ENCODE measurements at places on chromosomes 13 and 19.

DNA sequence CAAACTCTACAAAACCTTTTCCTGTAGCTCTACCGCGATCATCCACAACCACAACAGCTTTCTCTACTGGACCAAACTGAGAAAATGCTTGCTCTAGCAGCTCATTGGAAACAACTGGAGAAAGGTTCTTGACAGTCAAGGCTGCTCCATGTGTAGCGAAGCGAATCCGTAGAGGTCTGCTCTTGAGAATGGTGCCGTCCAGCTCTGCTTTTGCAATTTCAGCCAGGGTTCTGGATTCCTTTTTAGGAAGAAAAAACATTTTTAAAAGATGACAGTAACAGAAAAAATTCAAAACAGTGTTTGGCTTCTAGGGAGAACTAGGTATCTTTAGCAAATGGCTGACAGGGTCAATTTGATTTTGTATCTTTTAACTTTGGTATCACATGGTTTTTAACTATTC, 10.4 kb downstream of the PSPC1 start:
- no peak for DNase-seq

DNA sequence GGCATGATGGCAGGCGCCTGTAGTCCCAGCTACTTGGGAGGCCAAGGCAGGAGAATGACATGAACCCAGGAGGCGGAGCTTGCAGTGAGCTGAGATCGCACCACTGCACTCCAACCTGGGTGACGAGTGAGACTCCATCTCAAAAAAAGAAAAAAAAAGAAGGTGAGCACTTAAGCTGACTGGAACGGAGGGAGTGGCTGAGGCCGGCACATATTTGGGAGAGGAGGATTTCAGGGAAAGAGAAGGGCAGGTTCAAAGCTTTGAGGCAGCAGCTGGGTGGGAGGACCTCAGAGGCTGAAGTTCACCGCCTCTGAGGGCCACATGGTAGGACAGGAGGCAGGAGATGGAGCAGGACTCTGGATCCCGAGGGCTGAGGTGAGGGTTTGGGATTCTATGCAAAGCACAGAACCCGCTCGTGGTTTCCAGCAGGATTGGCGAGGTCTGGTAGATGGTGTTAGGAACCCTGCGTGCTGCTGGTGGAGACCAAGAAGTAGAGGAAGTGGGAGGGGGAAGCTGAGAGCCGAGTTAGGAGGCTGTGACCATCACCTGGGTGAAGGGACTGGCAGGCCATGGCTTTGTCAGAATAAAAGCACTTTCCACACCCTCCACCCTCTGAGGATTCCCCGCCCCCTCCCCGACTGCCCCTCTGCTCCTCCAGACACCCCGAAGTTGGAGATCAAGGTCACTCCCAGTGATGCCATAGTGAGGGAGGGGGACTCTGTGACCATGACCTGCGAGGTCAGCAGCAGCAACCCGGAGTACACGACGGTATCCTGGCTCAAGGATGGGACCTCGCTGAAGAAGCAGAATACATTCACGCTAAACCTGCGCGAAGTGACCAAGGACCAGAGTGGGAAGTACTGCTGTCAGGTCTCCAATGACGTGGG, 8.4 kb downstream of the CD22 start:
- no peak for DNase-seq

DNA sequence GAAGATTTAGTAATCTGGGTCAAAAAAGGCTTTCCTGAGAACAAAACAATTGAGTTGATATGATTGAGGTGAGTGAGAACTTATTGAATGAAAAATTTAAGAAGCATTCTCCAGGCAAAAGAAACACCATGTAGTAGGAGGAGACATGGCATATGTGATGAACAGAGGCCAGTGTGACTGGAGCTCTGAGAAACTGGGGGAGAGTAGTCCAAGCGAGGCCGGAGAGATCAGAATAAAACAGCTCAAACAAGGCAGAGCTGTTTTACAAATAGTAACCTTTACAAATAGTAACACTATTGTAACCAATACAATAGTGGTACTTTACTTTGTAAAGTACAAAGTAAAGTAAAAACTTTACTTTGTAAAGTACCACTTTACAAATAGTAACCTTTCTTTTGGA, 1159.1 kb downstream of the PCDH9 start:
- no peak for DNase-seq

GRCh38 chr13:20369886-20370361, 137.8 kb upstream of the GJB6 start:
- DNase-seq, result no peak

DNA sequence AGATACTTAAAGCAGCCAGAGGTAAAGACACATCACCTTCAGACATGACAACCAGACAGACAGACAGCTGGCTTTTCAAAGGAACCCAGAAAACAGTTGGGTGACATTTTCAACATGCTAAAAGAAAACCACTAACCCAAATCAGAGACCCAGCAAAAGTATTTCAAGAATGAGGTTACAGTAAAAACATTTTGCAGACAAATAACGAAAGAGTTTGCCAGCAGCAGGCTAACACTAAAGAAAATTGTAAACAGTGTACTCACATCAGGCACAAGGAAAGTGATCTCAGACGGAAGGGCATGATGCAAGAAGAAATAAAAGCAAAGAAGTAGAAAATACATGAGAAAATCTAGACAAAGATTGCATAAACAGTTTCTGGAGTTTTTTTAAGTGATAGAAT, 46.4 kb downstream of the AP1M1 start:
- DNase-seq, result no peak

DNA sequence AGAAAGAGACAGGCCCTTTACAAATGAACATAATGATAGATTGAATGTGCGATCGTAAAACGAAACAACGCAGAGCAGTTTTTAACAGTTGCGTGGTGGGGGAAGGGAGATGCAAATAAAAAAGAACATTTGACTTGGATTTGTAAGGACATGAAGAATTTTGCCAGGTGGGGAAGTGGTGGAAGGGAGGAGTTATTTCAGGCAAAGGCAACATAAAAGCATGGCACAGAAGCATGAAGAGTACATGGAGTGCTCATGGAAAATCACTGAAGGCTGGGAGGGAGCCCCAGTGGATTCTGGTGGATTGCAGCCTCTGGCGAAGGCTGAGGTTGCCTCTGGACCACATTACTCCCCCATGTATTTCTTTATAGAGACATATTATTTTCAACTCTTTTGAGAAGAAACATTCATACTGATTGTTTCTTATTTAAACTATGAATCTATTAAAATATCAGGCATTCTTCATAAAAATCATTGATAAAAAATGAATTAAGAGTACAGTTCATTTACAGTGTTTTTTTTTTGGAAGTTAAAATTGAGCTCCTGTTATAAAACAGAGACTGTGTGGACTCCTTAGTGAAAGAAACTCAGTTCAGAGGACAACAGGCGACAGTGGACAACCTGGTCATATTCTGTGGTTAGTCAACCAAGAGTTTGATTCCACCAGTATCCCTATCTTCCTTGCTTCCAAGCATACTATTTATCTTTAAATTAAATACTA, 57.5 kb downstream of the STARD13 start:
- no peak for DNase-seq

- no peak for DNase-seq
Observed at GRCh38 chr13:99565478-99566124, 64.3 kb downstream of the TM9SF2 start.

DNA sequence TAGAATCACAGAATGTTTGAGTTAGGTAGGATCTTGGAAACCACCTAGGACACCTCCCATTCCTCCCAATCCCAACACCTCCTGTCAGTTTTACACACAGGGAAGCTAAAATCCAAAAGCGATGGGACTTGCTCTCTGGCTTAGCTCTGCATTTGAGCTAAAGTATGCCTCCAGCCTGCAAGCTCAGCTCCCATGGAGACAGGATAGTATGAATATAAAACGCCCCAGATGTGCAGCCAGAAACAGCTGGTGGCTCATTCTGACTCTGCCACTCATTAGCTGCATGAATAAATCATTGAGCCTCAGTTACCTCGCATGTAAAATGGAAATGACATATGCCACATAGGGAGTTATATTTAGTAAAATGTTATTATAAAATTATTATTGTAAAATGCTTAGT, 336.0 kb downstream of the SUCLA2 start:
- DNase-seq, result no peak

GRCh38 chr19:33458807-33459206, 62.8 kb downstream of the PEPD start:
- DNase-seq, result no peak

GRCh38 chr13:38223089-38223488, 126.6 kb upstream of the UFM1 start:
- no peak for DNase-seq

DNA sequence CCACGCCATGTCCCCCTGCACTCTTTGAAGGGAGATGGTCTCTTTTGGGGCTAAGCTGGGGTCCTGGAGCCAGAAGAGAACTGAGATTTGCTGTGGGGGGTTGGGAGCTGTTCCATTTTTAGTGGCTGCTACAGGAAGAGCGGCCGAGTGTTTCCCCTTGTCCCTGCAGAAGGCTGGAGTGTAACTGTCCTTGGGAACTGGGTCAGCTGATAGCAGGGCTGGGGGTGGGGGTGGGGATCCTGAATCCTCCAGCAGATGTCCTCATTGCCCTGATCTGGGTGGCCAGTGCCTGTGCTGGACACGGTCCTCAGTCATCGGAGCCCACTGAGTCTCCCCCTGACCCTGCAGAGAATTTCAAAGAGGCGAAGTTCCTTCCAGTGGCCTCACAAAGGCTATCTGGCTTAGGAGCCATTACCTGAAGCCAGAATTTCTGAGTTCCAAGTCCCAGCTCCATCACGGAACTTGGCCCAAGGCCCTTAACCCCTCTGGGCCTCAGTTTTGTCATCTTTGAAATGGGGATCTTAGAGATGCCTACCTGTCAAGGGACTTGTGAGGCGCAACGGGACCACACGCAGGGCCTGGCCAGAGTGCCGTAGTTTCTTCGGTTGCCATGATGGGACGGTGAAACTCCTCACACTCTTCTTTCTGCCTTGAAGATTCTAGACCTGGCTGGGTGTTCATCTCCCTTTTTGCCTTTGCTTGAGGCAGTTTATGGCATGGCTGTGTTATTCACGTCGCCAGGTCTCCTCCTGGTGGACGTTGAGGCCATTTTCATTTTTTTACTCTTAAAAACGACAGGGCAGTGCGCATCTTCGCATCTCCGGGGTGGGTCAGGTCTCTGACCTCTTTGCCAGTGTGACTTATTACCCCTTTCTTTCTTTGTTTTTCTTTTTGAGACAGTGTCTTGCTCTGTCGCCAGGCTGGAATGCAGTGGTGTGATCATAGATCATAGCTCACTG, 51.9 kb downstream of the DNM2 start:
- DNase-seq, result no peak

DNA sequence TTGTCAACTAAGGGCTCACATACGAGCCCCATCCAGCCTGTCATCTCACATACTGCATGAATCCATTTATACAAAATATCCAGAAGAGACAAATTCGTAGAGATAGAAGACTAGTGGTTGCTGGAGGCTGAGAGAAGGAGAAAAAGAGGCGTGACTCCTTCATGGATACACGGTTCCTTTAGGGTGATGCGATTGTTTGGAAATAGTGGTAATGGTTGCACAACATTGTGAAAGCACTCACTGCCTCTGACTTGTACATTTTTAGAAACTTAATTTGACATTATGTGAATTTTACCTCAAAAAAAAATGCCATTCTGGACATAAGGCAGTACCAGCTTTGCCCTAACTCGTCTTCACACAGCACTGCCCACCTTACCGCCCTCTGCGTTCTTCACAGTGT, 27.3 kb downstream of the IGFL1 start:
- no peak for DNase-seq

GRCh38 chr13:69300131-69300530, 807.5 kb upstream of the ATXN8OS start:
- no peak for DNase-seq

DNA sequence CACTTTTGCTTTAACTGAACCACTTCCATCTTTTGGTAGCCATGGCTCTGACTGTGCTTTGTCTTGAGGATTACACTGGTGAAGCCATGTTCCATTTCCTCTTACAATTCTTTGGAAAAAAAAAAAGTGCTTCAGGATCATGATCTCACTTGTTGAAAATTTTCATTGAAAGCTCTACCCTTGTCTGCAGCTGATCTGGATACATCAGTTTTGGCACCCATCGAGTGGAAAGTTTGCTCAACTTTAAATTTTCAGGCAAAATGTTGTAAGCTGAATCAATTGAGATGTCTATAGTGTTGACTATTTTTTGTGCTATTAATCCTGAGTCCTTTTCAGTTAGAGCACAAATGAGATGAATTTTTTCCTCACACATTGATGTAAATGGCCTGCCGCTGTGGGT, 48.3 kb upstream of the RFXAP start:
- no peak for DNase-seq

GRCh38 chr19:3096267-3096901, 2.2 kb downstream of the GNA11 start:
- no peak for DNase-seq

- DNase-seq, result no peak
Observed at GRCh38 chr13:23673354-23673753, 103.1 kb downstream of the TNFRSF19 start.

GRCh38 chr19:22422211-22422610, at the start of gene ZNF98:
Gene ZNF98 (minus strand): TSS chr19:22422346. CDS start chr19:22422224, 122 bp downstream.
- DNase-seq, result no peak

- DNase-seq, result peak; percentile 86
Observed at GRCh38 chr19:14505488-14506239, 9.7 kb upstream of the GIPC1 start.

GRCh38 chr13:24313439-24313838, 4.1 kb downstream of the C1QTNF9 start:
- DNase-seq, result no peak

DNA sequence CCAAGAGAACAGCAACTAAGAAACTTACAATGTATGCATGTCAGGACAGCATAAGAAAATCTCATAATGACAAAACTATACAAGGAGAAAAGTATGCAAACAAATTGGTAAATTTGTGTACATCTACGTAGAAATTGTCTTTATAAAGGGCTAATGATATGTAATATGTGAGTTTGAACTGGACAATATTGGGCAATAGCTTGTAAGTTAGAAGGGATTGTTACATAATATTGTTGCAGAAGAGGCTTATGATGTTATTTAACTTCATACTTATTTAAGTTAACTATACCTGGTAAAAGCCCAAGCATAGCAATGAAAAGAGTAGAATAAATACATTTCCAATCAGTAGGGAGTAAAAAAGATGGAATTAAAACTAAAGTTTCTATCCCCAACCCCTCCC, 134.0 kb downstream of the MAB21L1 start:
- DNase-seq, result no peak

DNA sequence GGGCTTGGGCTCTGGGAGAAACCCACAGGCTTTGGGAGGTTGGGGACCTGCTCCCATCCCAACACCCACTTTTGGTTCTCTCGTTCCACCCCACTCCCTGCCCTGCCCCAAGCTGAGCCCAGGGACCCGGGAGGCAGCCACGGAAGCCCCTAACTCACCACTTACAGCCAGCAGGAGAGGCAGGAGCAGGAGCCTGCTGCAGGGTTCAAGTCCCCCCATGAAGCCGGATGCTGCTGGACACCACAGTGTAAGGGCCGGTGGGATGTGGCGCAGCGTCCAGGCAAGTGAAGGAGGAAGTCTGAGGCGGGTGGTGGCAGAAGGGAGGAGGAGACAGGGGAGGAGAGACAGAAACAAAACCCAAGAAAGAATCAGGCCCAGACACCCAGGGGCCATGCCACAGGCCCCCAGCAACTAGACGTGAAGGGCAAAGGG, at the start of gene TYROBP:
Gene TYROBP (minus strand): TSS at position 286 of the 432 bp plus-strand sequence. CDS start 67 bp downstream, at position 219.
- no peak for DNase-seq

- no peak for DNase-seq
Observed at GRCh38 chr13:25977216-25977615, 74.6 kb downstream of the SHISA2 start.

GRCh38 chr19:21883516-21883915, 47.5 kb upstream of the ZNF43 start:
- no peak for DNase-seq
